ENCODE measurements at places on chromosomes 2 and 18. TPM values are rescaled to one million over a fixed set of nuclear protein-coding genes. Genes with fewer than 3 reads are reported as not detected.

Gene AQP12B
- total RNA-seq = not detected

Gene KLF7
- total RNA-seq = 14.0 TPM

Gene OR6B2
- not detected for total RNA-seq

Gene GPAT2
- total RNA-seq = 2.5 TPM

Gene STAT4
- under 0.01 TPM for total RNA-seq

Gene NETO1
- total RNA-seq = 0.74 TPM

Gene DSG2
- total RNA-seq = 11.0 TPM

Gene ANKRD30B
- total RNA-seq = not detected

Gene FARP2
- total RNA-seq = 19.5 TPM

Gene ITGA4
- total RNA-seq = 31.1 TPM

Gene SCG2
- 3.0 TPM for total RNA-seq

Gene GAD1
- total RNA-seq = not detected

Gene PARD6G
- total RNA-seq = 3.0 TPM

Gene RBKS
- total RNA-seq = 0.89 TPM

Gene CAPN13
- total RNA-seq = not detected

Gene FAM237A
- total RNA-seq = not detected

Gene XPO1
- 99.3 TPM for total RNA-seq

Gene CD8B2
- not detected for total RNA-seq

Gene IL36A
- not detected for total RNA-seq

Gene HNRNPLL
- total RNA-seq = 31.8 TPM
